ENCODE measurements at places on chromosomes 2 and 18. TPM values are rescaled to one million over a fixed set of nuclear protein-coding genes. Genes with fewer than 3 reads are reported as not detected.

- DNase-seq = no peak
Observed at GRCh38 chr18:4653418-4653817, 198.3 kb upstream of the DLGAP1 start.

DNA sequence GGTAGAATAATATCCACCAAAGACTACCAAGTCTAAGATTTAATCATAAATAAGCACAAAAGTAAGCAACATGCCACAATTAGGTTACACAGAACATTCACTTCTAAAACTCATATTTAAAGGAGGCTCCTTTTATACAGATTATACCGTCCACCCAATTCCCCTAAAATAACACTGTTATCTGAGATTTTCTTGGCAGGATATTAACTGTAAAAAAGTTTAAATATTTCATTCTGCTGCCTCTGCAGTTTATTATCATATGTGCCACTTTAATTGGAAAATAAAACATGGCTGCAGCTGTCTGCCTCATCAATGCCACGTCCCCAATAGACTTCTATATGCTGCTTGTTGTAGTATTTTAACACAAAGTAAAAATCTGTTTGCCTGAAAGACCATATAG, 140.9 kb downstream of the DTNB start:
- no peak for DNase-seq

Gene ATP8B1
- total RNA-seq = 71.8 TPM

DNA sequence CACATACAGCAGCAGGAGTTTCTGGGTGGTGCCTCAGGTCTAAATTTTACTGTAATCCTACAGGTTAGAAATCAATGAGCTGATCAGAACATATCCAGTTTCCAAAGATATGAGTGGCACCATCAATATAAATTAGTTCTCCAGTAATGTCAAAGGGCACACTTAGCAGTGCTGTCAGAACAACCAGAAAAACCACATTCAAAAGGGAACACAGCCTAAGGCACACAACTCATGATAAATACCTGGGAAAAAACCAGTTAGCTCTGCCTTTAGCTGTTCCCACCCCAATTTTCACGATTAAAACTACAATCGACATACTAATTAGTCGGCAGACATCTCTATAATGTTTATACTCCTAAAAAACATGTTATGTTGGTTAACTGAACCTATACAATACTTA, 31.5 kb downstream of the ATP8B1 start:
- DNase-seq = no peak

Gene CHRND
- total RNA-seq = not detected

DNA sequence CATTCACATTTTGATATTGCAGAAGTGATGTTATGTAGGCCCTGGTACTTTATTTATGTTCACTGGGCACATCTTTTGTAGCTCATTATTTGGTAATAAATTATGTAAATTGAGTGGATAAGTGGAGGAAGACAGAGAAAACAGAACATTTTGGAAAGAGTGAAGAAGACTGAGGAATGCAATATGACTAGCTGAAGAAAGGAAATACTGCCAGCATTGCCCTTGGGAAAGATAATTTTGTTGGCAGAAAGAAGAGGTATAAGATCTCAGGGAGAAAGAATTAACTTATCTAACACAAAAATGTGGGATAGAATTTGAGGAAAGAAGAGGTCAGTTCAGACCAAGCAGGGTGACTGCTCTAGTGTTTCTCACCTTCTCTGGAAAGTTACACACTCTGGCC, 118.8 kb downstream of the TTC27 start:
- no peak for DNase-seq

GRCh38 chr2:126579868-126580267, 76.1 kb upstream of the GYPC start:
- DNase-seq = no peak

- no peak for DNase-seq
Observed at GRCh38 chr2:152098496-152099366, at the start of gene CACNB4. TSS of gene CACNB4 (minus strand) at chr2:152099044.

Gene ITGA6
- 66.6 TPM for total RNA-seq

Gene GAL3ST2
- total RNA-seq = not detected

DNA sequence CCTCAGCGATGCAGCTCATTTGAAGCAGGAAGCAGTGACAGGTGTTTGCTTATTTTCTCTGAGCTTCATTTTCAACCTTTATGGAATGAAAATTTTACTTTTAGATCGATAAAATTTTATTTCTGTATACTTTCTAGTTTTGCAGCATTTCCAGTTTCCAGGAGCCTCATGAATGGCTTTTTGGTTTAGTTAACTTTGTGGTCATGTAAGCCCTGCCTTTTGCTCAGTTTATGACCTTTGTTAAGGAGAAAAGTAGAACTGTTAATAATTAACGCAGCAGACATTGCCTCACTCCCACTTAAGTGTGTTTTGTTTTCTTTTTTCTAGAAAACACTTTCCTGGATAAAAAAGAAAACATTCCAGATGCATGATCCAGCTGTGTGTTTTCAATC, 4.4 kb upstream of the FARP2 start:
- no peak for DNase-seq

GRCh38 chr18:47417807-47418206, 166.3 kb upstream of the SKOR2 start:
- no peak for DNase-seq

- DNase-seq = no peak
Observed at GRCh38 chr2:43329637-43330036, 103.2 kb upstream of the ZFP36L2 start.

DNA sequence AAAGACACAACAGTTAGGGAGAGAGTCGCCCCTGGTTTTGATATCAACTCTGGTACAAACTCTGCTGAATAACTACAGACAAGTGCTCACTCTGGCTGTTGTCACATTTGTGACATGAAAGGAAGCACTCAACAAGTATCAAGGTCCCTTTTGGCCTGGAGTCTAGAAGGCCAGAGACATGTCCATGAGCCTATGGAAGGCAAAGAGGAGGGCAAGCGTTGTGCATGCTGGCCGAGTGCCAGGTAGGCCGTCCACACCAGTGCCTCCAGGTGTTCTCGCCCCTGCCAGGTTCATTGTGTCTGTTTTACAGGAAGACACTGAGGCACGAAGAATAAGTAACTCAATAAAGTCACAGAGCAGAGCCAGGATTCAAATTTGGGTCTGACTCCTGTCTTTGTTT, 21.1 kb downstream of the ILKAP start:
- DNase-seq = no peak

Gene FOXI3
- not detected for total RNA-seq

- DNase-seq = no peak
Observed at GRCh38 chr18:5961097-5961827, 65.9 kb upstream of the TMEM200C start.

Gene UGT1A7
- not detected for total RNA-seq

Gene NEU2
- total RNA-seq = not detected

Gene ASIC4
- total RNA-seq = not detected

DNA sequence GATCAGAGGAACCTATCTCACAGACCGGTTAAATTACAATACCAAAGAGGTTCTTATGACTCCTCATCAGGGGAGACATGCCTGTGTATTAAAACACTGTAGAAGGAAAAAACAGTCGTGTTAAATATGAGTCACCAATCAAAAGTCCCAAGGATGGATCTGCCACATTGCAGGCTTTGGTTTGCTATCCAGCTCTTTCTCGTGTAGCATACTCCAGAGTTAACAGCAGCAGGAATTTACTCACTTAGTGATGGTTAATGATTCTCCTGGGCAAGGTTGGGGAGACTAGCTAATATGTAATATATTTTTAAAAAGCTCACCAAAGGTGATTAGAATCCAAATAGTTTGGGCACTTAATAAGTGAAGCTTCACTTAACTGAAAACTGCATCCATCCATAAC, 109.7 kb downstream of the MBD5 start:
- no peak for DNase-seq

DNA sequence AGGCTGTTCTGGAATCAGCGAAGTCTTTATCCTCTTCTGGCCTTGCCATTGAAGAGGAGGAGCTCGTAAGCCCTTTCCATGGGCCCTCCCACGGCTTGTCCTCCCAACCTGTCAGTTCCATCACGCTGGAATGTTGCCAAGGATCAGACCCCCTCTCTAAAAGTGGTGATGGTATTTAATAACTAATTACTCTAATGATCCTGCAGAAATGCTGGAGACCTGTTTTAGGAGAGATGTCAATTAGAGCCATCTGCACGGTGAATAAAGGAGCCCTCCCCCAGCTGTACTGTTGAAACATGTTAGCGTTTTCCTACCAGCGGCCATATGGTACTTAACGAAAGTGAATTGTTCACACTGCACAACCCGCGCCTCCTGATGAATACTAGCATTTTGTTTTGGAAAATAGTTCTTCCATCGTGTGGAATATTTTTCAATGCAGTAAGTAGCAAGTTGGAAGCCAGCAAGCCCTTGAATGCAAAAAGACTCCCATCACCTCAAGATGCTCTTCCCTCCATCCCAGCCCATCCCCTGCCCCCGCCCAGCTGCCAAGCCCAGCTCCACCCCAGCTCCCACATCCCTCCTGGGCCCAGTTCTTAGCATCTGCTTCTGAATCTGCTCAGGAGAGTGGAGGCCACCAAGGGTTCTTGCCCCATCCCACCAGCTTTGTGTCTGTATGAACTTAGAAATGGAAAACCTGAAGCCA, 145.4 kb downstream of the KLHL29 start:
- no peak for DNase-seq

DNA sequence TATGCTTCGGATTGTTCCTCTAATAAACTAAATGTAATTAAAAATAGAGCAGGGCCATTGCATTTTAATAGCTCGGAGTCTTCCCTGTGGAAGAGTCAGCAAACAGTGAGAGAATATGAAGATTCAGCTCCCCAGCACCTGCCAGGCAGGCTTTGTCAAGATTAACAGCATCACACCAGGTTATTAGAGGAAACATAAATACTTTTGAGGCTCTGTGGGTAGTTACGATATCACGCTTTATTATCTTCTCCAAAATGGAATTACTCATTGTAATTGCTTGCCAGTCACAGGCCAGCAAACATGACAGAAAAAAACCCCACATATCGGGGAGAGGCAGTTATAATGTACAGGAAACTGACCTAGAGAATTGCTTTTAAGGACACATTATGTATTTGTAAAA, 303.9 kb downstream of the CPS1 start:
- no peak for DNase-seq

GRCh38 chr18:74914648-74915047, 294.3 kb downstream of the PTGR3 start:
- DNase-seq = no peak

Gene STPG4
- total RNA-seq = 0.42 TPM

- no peak for DNase-seq
Observed at GRCh38 chr18:23812546-23813440, 123.5 kb downstream of the LAMA3 start.

GRCh38 chr18:36580266-36580665, 248.5 kb downstream of the TPGS2 start:
- no peak for DNase-seq

- no peak for DNase-seq
Observed at GRCh38 chr2:203432811-203433210, 102.3 kb downstream of the RAPH1 start.

- DNase-seq = no peak
Observed at GRCh38 chr18:1658908-1659566, 754.4 kb downstream of the ADCYAP1 start.

DNA sequence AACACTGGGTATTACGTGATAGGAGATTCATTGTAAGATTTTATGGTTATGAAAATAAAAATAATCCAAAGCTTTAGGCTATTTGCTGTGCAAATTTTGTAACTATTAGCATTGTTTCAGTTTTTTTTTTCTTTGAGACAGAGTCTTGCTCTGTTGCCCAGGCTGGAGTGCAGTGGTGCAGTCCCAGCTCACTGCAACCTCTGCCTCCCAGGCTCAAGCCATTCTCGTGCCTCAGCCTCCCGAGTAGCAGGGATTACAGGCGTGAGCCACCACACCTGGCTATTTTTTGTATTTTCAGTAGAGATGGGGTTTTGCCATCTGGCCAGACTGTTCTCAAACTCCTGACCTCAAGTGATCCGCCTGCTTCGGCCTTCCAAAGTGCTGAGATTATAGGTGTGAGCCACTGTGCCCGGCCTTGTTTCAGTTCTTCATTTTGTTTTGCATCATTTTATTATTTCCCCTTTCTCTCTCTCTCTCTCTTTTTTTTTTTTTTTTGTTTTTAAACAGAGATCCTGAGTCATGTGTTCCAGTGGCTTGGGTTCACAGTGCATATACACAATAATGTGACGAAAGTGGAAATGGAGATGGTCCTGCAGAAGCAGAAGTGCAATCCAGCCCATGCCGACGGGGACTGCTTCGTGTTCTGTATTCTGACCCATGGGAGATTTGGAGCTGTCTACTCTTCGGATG, 25.8 kb downstream of the CASP10 start:
- no peak for DNase-seq

- DNase-seq = no peak
Observed at GRCh38 chr2:44121899-44122298, 46.8 kb upstream of the PPM1B start.

Data from thyroid gland (tissue), 4 donors.